HT1080 (cell line): ENCODE measurements at places on chromosomes 11 and 22. TPM values are rescaled to one million over a fixed set of nuclear protein-coding genes. Genes with fewer than 3 reads are reported as not detected.

The XKR3 gene
- total RNA-seq = 0.42 and 0.97 TPM in 2 replicates

The OR5A1 gene
- total RNA-seq = not detected in 2 replicates

The BAIAP2L2 gene
- not detected in 2 replicates for total RNA-seq

The MMP8 gene
- total RNA-seq = 0.10 and 0.37 TPM in 2 replicates

The MCHR1 gene
- 0.14 TPM in 1 of 2 replicates, not detected in the other for total RNA-seq

The LARGE2 gene
- total RNA-seq = 0.23 TPM in 1 of 2 replicates, not detected in the other

The GLYATL2 gene
- total RNA-seq = 0.10 and 0.18 TPM in 2 replicates

The RASSF7 gene
- total RNA-seq = 17.5 and 18.8 TPM in 2 replicates

The SCYL1 gene
- total RNA-seq = 66.6 and 67.0 TPM in 2 replicates

The SYT9 gene
- 0.11 and 0.33 TPM in 2 replicates for total RNA-seq

The OR5I1 gene
- total RNA-seq = not detected in 2 replicates

The ENDOD1 gene
- total RNA-seq = 32.4 and 38.8 TPM in 2 replicates

The P2RY2 gene
- 0.05 TPM in 1 of 2 replicates, not detected in the other for total RNA-seq

The DRD2 gene
- total RNA-seq = 0.37 and 1.6 TPM in 2 replicates

The MS4A4E gene
- not detected in 2 replicates for total RNA-seq

The OR5B21 gene
- total RNA-seq = not detected in 2 replicates

The SPDYC gene
- total RNA-seq = not detected in 2 replicates

The ADAMTS8 gene
- total RNA-seq = not detected in 2 replicates

The CDHR5 gene
- not detected in 2 replicates for total RNA-seq

The OR8A1 gene
- total RNA-seq = not detected in 2 replicates

The CTSD gene
- 178 and 212 TPM in 2 replicates for total RNA-seq

The RTN3 gene
- 37.1 and 53.6 TPM in 2 replicates for total RNA-seq

The CCDC87 gene
- total RNA-seq = 0.03 TPM in 1 of 2 replicates, not detected in the other

The CBL gene
- 9.3 and 12.0 TPM in 2 replicates for total RNA-seq

The PNPLA5 gene
- total RNA-seq = not detected in 2 replicates

The FAM76B gene
- total RNA-seq = 11.9 and 13.2 TPM in 2 replicates

The MOGAT2 gene
- not detected in 2 replicates for total RNA-seq

The CCDC82 gene
- total RNA-seq = 4.9 and 8.6 TPM in 2 replicates

The ZP1 gene
- 1.7 and 1.9 TPM in 2 replicates for total RNA-seq

The MS4A15 gene
- not detected in 2 replicates for total RNA-seq

The TEX54 gene
- 0.66 TPM in 1 of 2 replicates, not detected in the other for total RNA-seq

The KRTAP5-8 gene
- not detected in 2 replicates for total RNA-seq

The KDM4E gene
- not detected in 2 replicates for total RNA-seq

The GAS2L1 gene
- total RNA-seq = 52.7 and 57.5 TPM in 2 replicates

The MFRP gene
- not detected in 2 replicates for total RNA-seq

The MS4A2 gene
- total RNA-seq = not detected in 2 replicates

The IL10RA gene
- not detected in 2 replicates for total RNA-seq

The PPME1 gene
- total RNA-seq = 44.0 and 53.1 TPM in 2 replicates

The OLFML1 gene
- total RNA-seq = 0.20 TPM in 1 of 2 replicates, not detected in the other

The B3GAT1 gene
- 0.23 and 0.45 TPM in 2 replicates for total RNA-seq

The MUC5AC gene
- not detected in 2 replicates for total RNA-seq

The OR10G8 gene
- not detected in 2 replicates for total RNA-seq

The BARX2 gene
- total RNA-seq = not detected in 2 replicates

The FGF4 gene
- not detected in 2 replicates for total RNA-seq

The CCND1 gene
- total RNA-seq = 617 and 803 TPM in 2 replicates

The SPI1 gene
- total RNA-seq = not detected in 2 replicates

The CNGA4 gene
- not detected in 2 replicates for total RNA-seq

The SH3BP1 gene
- total RNA-seq = 7.8 and 14.2 TPM in 2 replicates

The SLC22A25 gene
- total RNA-seq = not detected in 2 replicates

The EHF gene
- total RNA-seq = 0.27 TPM in 1 of 2 replicates, not detected in the other

The KCNQ1 gene
- total RNA-seq = not detected in 2 replicates

The DNAJB7 gene
- total RNA-seq = not detected in 2 replicates

The PARVG gene
- total RNA-seq = 0.24 and 0.50 TPM in 2 replicates

The SAA4 gene
- total RNA-seq = not detected in 2 replicates

The MPPED2 gene
- not detected in 2 replicates for total RNA-seq
